ENCODE measurements at places on chromosomes 12 and 14.

DNA sequence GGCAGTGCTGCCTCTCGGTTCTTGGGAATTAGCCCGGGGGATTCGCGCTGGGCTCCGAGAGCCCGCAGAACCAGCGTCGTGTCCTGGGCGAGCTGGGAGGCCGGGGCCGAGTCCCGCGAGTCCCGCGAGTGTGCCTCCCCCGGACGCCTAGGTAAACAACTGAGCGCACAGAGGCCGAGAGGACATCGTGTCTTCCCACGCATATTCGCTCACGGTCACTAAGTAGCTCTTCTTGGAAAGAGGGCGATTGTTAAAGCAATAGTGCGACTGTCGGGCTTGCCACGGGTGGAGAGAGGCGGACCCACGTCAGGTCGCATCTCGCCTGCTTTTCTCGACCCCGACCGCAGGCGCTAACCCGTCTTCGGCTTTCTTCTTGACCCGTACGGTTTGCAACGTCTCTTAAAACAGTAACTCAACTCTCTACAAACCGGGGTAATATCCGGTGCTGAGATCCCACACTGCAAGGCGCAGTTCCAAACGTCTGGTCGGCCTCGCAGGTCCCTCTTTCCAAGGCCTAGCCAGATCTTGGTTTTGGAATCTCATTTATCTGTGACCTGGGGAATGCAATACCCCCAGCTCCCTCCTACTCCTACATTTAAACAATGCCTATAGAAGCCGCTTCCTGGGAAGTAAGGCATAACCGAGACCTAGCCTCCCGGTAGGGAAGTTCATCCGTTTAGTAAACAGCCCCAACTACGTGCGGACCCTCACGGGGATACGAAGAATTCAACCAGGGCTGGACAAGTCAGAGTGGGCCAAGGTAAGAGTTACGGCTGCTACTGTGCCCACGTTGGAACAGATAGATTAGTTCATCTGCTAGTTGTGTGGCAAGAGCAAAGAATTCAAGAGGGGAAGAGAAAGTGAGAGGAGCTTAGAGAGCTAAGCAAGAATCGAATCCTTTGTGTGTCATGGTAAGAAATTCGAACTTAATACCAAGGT lies 736 bp upstream of the PHLDA1 start:
- peak; percentile 22 for DNase-seq

DNA sequence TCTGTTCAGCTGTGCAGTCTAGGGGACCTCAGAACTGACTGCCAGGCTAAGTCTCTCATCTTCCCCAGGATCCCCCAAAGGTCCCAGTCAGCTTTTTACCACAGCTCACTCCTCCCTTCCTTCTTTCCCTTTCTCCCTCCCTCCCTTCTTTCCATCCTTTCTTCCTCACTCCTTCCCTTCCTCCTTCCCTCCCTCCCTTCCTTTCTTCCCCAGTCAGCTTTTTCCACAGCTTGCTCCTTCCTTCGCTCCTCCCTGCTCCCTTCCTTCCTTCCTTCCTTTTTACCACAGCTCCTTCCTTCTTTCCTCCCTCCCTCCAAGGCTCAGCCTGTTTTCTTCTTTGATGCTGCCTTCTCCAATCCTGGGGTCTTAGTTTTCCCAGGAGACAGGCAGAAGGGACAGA lies 39.2 kb downstream of the ATG14 start:
- no peak for DNase-seq

DNA sequence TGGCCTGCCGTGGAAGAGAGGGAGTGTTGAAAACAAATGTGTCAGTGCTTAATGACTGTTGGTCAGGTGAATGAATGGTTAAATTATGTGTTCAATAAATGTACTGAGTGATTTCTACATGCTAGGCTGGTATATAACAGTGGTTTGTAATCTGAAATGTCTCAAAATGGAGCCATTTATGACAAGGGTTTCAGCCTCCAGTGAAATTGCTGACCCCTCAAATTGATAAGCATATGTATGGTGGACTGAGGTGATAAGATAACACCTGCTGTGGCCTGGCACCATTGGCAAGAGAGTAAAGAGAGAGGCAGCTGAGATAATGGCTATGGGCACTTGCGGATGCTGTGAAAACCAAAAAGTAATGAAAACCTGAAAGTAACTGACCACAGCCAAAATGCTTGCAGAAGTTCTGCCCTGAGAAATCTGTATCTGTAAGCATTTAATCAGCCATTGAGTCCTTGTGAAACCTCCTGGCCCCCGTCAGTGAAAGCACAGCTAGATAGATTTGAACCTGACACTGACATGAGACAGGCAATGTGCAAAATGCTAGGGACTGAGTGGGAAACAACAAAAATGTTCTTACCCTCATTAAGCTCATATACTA lies 1.4 kb upstream of the BCAT1 start:
- DNase-seq, result no peak

GRCh38 chr12:95700316-95700785 lies 90.2 kb downstream of the NTN4 start:
- DNase-seq, result no peak

GRCh38 chr12:62873826-62874448 lies 61.0 kb downstream of the PPM1H start:
- DNase-seq, result no peak

GRCh38 chr14:39028620-39029019 lies 74.4 kb downstream of the SEC23A start:
- no peak for DNase-seq

GRCh38 chr12:115541891-115542421 lies 735.5 kb downstream of the MED13L start:
- no peak for DNase-seq

Data from hippocampal formation (tissue), 2 donors.